Stimulated activated CD8-positive, alpha-beta memory T cell treated with anti-CD3 and anti-CD28 coated beads, Interleukin-15, amount 100 ng/mL, for 24 hours (primary cell): ENCODE measurements at places on chromosomes 1 and 21.

DNA sequence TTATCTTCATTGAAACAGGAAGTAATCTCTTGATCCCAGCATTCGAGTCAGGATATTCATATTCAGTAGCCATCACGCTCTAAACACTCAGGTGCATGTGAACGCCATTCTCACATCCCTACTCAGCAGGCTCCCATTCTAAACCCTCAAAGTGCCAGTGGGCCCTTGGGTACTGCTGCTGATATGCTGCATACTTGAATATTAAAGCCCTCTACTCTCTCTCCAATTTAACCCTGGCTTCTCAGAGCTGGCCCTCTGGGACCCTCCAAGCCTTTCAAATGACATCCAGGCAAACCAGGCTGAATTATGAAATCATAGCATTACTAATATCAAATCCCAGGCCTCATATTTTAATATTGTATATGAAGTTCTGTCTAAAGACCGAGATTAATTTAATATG, 468.2 kb downstream of the NUF2 start:
- no peak for DNase-seq

GRCh38 chr1:217392441-217392840, 238.4 kb downstream of the GPATCH2 start:
- DNase-seq, result no peak

DNA sequence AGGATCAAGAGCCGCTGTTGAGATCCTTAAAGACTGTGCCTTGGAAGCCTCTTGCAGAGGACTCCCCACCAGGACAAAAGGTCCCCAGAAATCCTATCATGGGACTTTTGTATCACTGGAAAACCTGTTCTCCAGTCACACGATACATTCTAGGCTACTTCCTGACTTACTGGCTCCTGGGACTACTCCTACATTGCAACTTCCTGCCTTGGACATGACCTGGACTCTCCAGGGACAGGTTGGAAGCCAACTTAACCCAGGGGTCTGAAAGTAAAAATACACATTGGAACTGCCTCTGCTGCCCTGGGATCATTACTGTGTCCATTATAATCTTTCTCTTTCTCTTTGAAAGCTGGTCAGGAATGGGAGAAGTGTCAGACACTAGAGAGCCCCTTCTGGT, 9.9 kb downstream of the PIGV start:
- DNase-seq, result no peak

- DNase-seq, result no peak
Observed at GRCh38 chr1:15957221-15958095, 18.4 kb downstream of the ZBTB17 start.

DNA sequence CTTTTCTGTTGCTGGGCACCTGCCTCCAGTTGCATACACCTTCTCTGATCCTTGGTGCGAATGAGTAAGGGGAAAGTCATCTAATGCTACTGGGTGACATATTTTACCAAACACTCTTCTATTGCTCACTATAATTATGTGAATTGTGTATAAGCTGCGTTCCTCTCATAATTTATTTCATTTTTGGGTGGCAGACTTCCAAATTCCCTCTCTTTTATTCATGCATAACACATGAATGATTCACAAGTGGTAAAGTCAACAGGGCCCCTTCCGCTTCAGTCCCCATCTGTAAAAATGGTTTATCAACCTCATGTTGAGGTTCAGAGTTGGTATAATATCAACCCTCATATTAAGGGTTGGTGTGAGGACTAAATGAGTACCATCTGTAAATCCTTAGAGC, 3.2 kb upstream of the QSOX1 start:
- DNase-seq, result no peak

DNA sequence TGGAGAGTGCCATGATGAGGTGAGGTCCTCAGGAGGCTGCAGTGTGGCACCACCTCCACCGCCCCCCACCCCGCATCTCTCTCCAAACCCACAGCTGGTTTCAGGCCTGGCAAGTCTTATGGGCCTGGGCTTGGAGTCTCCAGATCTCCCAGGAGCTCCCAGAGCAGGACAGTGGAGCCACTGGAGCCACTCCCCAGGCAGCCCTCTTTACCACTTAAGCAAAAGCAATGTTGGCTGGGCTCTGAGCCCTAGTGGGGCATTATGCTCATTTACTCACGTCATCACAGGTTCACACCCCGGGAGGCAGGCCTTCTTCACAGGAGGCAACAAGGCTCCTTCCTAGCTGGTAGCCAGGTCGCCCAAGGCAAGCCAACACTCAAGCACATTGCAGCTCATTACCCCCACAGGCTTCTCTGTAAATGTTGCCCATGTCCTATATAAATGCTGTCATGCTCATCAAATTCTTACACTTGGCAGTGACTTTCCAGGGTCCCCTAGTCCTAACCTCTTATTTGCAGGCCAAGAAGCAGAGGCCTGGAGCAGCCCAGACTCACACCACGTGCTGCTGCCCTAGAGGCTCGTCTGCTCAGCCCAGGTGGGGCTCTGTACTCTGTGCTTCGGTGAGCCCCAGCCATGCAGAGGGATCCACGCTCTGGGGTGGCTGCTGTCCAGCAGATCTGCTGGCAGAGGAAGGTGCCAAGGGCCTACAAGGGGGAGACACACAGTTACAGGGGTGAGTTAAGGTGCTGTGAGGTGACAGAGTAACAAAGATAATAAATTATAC, 459.3 kb downstream of the MATN1 start:
- no peak for DNase-seq

- DNase-seq, result no peak
Observed at GRCh38 chr1:63173161-63173560, 149.2 kb upstream of the FOXD3 start.

DNA sequence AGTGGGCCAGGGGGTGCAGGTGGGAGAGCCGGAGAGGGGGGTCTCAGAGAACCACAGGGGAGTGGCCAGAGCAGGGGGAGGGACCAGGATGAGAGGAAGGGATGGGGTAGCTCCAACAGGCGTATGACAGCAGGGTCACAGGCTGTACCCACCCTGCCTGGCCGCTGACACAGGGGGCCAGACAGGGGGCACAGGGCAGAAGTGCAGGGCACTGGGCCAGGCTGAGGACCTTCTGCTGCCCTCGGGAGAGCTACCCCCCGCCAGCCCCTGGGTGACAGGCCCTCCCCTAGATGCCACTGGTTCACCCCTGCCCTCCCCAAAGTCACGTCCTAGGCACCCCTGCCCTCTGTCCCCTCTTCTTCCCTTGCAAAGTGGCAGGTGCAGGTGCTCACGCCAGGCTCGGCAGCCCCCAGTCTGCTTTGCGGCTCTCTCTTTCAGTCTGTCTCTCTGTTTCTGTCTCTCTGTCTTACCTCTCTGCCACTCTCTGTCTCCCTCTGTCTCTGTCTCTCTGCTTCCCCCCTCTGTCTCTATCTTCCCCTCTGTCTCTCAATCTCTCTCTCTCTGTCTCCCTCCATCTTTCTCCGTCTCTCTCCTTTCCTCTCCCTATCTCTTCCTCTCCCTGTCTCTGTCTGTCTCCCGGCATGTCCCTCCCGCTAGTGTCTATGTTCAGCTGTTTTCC, 48.5 kb downstream of the WNT9A start:
- DNase-seq, result no peak

DNA sequence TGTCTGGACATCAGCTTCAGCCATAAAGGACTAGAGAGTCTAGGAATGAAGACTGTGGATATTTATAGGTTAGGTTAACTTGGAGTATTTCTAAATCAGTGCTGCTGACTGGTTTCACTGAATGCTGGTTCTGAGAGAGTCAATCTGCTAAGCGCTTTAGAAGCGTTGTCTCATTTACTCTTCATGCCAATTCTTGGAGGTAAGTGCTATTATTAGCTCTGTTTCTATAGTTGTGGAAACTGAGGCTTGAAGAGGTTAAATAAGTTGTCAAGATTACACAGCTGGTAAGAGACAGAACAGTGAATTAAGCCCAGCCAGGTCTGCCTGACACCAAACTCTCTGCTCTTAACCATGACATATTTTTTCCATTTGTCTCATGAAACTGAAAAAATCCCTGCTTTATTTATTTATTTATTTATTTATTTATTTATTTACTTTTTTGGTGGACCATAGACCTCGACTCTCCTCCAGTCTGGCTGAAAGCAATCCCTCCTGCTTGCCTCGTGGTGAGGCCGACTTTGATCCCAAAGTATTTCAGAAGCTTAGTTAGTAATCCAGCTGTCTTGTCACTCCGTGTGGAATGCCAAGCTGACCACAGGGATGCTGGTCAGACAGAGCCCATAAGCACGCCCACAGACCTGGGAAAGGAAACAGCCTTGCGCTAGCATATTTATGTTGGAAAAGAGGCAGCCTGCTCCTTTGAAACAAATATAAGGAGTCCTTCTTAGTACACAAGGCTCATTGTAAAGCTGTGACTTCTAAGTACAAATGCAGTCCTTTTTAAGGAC, 16.9 kb downstream of the NTMT2 start:
- DNase-seq, result no peak

DNA sequence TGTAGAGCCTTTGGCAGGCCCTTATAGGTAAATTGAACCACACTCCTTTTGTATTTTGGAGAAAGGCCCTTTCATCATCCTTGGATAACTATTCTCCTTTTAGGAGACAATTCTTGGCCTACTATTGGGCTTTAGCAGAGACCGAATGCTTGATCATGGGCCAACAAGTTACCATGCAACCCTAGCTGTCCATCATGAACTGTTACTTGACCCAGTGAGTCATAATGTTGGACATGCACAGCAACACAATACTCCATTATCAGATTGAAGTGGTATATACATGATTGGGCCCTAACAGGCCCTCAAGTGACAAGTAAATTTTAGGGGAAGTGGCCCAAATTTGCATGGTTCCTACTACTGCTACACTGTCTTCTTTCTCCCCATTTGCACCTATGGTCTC, 84.4 kb downstream of the CATSPERE start:
- no peak for DNase-seq

GRCh38 chr1:91201176-91201575, 179.3 kb upstream of the ZNF644 start:
- no peak for DNase-seq

DNA sequence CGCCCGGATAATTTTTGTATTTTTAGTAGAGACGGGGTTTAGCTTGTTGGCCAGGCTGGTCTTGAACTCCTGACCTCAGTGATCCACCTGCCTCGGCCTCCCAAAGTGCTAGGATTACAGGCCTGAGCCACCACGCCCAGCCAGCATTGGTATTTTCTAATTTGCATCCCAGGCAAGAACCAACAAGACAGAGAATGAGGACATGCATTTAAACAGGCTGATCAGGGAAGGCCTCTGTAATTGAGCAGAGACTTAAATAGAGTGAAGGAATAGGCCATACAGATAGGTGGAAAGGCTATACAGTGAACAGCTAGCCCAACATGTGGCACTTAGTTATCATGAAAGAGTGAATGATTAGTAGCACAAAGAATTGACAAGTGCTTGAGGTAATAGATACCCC, 230.4 kb downstream of the SLC35F3 start:
- no peak for DNase-seq

- no peak for DNase-seq
Observed at GRCh38 chr1:70896224-70896623, 151.4 kb downstream of the PTGER3 start.

DNA sequence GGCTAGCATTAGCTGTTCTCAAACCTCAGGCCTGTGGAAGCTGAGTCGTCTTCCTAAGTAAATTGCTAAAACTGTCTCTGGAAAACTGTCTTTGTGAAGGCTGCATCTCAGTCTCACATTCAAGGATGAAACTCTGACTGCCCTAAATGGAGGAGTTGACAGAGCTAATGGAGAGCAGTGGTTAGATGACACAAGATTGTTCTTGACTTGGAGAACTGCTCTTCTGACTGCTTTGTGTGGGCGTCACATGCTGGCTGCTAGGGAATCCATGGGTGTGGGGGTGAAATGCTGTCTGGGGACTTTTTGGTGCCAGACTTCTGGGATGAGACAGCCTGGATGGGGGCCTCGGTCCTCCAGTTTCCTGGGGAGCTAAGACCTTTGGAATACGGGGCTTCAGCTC, 24.5 kb upstream of the TSPAN2 start:
- DNase-seq, result no peak

DNA sequence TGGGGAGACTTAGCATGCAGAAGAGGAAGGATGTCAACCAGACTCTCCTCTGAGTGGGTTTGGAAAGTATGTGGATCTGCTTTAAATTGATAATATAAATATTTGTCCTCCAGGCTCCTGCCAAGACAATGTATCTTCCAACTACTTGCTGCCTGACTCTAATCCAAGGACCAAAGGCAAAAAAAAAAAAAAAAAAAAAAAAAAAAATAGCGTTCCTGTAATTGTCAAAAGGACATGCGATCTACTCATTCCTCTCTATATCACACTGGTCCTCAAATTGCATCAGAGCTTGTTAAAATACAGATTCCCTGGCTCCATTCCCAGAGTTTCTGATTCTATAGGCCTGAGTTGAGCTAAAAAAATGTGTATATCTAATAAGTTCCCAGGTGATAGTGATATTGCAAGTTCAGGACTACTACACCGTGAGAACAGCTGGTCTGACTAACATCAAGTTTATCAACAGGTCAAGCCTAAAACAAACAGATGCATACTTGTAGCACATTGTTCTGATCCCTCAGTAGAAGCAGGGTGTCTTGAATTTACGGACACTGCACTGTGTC, 141.3 kb downstream of the TNR start:
- DNase-seq, result no peak

GRCh38 chr1:1796466-1796865, 18.2 kb upstream of the NADK start:
- DNase-seq, result no peak

DNA sequence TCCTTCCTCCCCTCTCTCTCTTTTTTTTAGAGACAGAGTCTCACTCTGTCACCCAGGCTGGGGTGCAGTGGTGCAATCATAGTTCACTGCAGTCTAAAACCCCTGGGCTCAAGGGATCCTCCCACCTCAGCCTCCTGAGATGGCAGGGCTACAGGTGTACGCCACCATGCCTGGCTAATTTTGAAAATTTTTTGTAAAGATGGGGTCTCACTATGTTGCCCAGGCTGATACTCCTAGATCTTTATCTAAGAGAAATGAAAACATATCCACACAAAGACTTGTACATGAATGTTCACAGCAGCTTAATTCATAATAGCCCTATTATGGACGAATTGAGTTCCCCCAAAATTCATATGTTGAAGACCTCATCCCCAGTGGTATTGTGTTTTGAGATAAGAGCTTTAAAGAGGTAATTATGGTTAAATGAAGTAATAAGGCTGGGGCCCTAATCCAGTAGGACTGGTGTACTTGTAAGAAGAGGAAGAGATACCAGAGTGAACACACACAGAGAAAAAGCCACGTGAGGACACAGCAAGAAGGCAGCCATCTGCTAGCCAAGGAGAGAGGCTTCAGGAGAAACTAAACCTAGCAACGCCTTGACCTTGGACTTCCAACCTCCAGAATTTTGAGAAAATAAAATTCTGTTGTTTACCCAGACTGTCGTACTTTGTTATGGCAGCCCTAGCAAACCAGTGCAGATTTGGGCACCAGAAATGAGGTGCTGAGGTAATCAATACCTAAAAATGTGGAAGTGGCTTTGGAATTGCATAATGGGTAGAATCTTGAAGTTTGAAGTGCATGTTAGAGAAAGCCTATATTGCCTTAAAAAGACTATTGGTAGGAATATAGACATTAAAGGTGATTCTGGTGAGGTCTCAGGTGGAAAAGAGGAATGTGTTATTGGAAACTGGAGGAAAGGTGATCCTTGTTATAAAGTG, 13.2 kb downstream of the IFNLR1 start:
- DNase-seq, result no peak

GRCh38 chr21:15009837-15010363, 54.9 kb downstream of the NRIP1 start:
- no peak for DNase-seq

GRCh38 chr1:65165269-65165993, 17.4 kb downstream of the AK4 start:
- DNase-seq, result no peak

GRCh38 chr21:41948078-41948895, 5.5 kb downstream of the C2CD2 start:
- no peak for DNase-seq

GRCh38 chr1:54627196-54627595, 3.9 kb upstream of the FAM151A start:
- DNase-seq, result no peak

- no peak for DNase-seq
Observed at GRCh38 chr1:29251164-29252124, 15.1 kb downstream of the PTPRU start.
